Right lobe of liver (tissue), 6 donors: ENCODE measurements at places on chromosomes 16 and 17. TPM values are rescaled to one million over a fixed set of nuclear protein-coding genes. Genes with fewer than 3 reads are reported as not detected.

DNA sequence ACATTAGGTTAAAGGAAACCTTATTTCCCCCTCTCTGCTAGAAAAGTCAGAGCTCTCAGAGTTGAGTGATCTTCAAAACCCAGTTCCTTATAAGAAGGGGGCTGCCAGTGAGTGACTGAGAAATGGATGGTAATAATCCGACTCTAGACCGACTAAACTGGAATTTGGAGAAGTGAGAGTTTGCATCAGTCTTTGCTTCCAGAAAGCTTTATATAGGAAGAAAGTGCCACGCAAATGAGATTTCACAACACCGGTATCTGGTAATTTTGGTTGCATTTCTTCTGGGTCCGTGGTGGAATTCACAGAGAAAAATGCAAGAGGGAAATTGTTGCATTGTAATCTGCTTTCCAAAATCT is 271.4 kb downstream of the MAF start:
- DNase-seq: no peak
- no peaks in the 10 kb centered on the region for H3K4me1 ChIP-seq
- no peak overlapping the region for H3K4me3 ChIP-seq
- H3K27me3 ChIP-seq: no peaks in the 10 kb centered on the region

Gene PPP1R27
- total RNA-seq: 0.62 TPM

Gene MPP3
- total RNA-seq: 1.3 TPM

Gene CNGB1
- total RNA-seq: not detected

DNA sequence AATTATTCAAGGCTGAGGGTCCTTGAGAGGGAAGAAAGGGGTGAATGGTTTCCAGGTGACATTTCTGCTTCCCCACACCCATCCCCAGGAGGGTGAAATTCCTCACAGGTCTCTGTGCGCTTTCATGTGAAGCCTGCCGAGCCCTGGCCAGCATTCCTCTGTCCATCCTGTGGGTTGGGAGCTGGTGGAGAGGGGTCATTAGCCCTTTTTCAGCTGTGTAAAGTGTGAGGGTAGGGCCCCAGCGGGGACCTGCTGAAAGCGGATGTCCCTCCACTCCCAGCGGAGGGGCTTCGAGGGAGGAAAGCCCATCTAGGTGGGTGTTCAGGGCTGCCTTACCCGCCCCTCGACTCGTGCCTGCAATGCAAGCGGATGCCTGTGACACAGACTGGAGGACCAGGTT is 53.3 kb upstream of the DLX4 start:
- H3K4me3 ChIP-seq: no peak overlapping the region
- no peak overlapping the region for H3K27ac ChIP-seq
- peaks cover 2% of the 10 kb centered on the region for H3K27me3 ChIP-seq
- no peak for DNase-seq

Gene TBC1D3H
- total RNA-seq: not detected

Gene KRT20
- not detected for total RNA-seq

Gene GNAO1
- total RNA-seq: 28.8 TPM

Gene KRTAP1-5
- total RNA-seq: not detected

Gene KRTAP4-4
- not detected for total RNA-seq

DNA sequence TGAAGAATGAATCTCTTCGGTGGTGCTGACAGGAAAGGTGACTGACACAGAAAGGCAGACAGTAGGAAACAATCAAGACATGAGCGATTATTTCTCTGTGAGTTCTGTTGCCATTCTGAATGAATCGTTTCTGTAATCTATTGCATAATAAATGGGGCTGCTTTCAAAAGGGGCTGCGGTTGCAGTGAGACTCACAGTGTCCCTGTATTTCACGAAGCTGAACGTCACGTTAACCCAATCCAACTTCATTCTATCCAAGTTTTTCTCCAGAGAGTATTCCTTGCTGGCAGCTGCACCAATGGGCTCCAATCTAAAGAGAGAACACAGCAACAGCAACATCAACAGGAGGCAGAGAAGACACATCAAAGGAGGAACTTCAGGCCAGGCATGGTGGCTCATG is 75.4 kb downstream of the DNAH3 start:
- H3K4me1 ChIP-seq: no peaks in the 10 kb centered on the region
- H3K27me3 ChIP-seq: no peaks in the 10 kb centered on the region
- no peak overlapping the region for H3K4me3 ChIP-seq
- no peaks in the 10 kb centered on the region for H3K36me3 ChIP-seq
- DNase-seq: no peak
- no peak overlapping the region for H3K27ac ChIP-seq

GRCh38 chr17:32494621-32495358 is 8.0 kb downstream of the CDK5R1 start:
- no peak for DNase-seq
- H3K4me3 ChIP-seq: no peak overlapping the region
- H3K36me3 ChIP-seq: no peaks in the 10 kb centered on the region
- H3K27me3 ChIP-seq: no peaks in the 10 kb centered on the region
- no peak overlapping the region for H3K27ac ChIP-seq
- H3K4me1 ChIP-seq: no peaks in the 10 kb centered on the region

- H3K4me3 ChIP-seq: no peak overlapping the region
- DNase-seq: no peak
- H3K27ac ChIP-seq: no peak overlapping the region
- no peaks in the 10 kb centered on the region for H3K4me1 ChIP-seq
Observed at GRCh38 chr16:29809850-29810698, 1.9 kb upstream of the PRRT2 start.

Gene HOXB6
- total RNA-seq: 0.83 TPM

Gene CBFA2T3
- 3.4 TPM for total RNA-seq

Gene HEATR3
- 12.7 TPM for total RNA-seq

Gene CD300LB
- total RNA-seq: 0.18 TPM
